Hindlimb muscle (tissue), 1 donor: ENCODE measurements at places on chromosomes 2 and 18.

GRCh38 chr2:204896146-204896545 lies 350.9 kb downstream of the PARD3B start:
- no peak for DNase-seq

- DNase-seq: no peak
Observed at GRCh38 chr2:88024509-88024908, 8.2 kb upstream of the RNU2-63P start.

DNA sequence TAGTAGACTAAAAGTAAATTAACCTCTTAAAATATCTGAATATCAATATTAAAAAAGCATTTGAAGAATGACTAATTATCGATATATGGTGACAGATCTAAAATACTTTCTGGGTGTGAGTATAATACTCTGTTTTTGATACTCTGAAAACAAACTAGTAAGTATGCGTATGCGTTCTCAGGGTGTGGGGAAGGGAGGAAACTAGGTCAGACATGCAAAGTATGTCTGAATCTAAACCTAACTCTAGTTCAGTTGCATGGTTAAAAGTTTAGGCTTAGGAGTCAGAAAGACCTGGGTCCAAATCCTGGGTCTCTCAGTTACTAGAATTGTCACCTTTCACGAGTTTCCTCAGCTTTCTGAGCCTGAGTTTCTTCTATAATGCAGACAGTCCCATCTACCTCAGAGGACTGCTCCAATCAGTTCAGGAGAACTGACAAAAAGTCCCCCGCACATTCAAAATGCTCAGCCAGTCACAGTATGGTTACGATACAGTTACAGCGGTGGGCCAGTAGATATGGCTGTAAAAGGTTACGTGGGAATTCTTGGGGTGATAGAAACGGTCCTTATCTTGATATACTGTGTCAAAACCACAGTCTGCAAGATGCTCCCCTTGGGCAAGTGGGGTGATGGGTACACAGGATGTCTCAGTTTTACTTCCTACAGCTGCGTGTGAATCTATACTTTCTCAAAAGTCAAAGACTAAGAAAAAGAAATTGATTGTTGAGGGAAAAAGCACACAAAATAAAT lies 29.2 kb downstream of the UNC50 start:
- no peak for DNase-seq

- DNase-seq: no peak
Observed at GRCh38 chr2:130302164-130302886, 40.4 kb upstream of the IMP4 start.

GRCh38 chr2:53268626-53269025 lies 499.0 kb upstream of the CHAC2 start:
- DNase-seq: no peak

- no peak for DNase-seq
Observed at GRCh38 chr18:56003720-56004088, 415.7 kb upstream of the TCF4 start.
